Trophoblast cell (in vitro differentiated cells and primary cell): ENCODE measurements at places on chromosomes 13 and 19.

DNA sequence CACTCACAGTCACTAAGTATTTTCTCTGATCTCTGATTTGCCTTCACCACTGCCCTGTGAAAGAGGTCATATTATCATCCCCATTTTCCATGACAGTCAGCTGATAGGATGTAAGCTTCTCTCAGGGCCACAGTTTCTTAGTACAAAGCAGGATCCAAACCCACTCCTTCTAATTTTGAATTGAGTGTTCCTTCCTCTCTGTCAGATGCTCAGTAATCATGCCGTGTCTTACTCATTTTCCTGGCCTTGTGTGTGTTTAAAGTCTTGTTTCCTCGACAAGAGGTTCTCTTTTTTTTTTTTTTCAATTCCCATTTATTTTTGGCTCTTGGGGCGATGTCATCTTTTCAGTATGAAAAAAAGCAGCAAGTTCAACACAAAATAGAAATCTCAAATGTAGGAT is 72.3 kb downstream of the NAA16 start:
- no peaks in the 10 kb centered on the region for H3K4me1 ChIP-seq
- H3K27ac ChIP-seq, result no peak overlapping the region
- H3K36me3 ChIP-seq, result no peaks in the 10 kb centered on the region
- no peaks in the 10 kb centered on the region for H3K27me3 ChIP-seq
- no peak overlapping the region for H3K4me3 ChIP-seq
- DNase-seq, result no peak

DNA sequence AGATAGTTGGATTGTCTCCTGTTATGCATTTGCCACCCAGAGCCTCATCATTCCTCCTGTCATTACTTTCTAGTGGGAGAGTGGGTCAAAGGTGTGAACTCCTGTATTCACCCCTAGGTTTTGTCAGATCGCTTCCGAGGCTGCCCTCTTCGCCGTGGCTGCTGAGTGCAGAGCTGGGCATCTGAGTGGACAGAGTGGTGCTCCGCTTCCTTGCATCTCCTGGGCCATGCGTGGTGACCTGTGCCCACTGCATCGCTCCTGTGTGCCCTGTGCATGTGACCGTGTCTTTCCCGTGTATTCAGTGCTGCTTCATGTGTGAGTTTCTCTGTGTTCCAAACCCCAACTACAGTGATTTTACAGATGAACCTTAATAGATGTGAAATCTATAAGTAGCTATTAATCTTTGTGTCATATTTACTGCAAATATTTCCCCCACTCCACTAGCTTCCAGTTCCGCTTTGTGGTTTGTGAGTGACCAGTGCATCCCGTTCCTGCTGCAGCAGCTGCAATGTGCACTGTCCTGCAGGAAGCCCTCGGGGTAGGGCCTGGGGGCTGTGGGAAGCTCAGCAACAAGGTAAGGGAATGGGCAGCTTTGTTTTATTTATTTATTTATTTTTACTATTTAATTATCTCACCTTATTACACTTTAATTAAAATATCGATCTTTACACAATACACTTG is 53.1 kb downstream of the C13orf46 start:
- DNase-seq, result no peak
- H3K36me3 ChIP-seq, result no peaks in the 10 kb centered on the region
- H3K27me3 ChIP-seq, result no peaks in the 10 kb centered on the region
- H3K4me1 ChIP-seq, result no peaks in the 10 kb centered on the region
- H3K27ac ChIP-seq, result no peak overlapping the region
- H3K4me3 ChIP-seq, result no peak overlapping the region

GRCh38 chr13:41988244-41988643 is 27.3 kb upstream of the VWA8 start:
- H3K36me3 ChIP-seq, result no peaks in the 10 kb centered on the region
- H3K4me3 ChIP-seq, result no peak overlapping the region
- no peaks in the 10 kb centered on the region for H3K27me3 ChIP-seq

DNA sequence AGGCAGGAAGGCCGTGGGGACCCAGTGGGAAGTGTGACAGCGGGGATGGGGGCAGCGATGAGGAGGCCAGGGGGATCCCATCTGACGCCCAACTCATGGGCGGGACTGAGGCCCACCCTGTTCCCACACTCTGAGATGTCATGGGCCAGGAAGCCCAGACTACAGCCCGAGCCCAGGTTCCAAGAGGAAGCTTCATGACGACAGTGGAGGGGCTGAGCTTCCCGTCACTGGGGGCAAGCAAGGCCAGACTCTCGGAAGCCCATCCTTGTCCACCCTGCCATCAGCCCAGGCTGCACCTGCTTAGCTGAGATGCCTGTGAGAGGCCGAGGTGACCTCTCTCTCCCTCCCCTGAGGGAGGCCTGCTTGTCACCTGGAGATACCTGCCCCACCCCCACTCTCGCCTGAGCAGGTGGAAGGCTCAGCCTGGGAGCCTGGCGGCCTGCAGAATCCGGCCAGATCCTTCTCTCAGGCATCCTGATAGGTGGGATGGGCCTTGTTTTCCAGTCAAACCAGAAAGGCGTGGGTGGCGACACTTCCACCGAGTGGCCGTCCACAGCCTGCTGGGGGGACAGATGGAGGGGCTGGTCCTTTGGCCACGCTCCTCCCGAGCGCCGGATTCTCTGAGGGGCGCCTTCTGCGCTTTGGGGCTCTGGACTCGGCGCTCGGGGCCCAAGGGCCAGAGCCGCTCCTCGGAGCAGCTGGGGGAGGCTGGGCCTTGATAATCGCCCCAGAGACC is 4.8 kb downstream of the ZBTB7A start:
- H3K4me1 ChIP-seq, result peaks cover 47% of the 10 kb centered on the region
- H3K27ac ChIP-seq, result peak overlapping the region; percentile 82
- no peak overlapping the region for H3K4me3 ChIP-seq

DNA sequence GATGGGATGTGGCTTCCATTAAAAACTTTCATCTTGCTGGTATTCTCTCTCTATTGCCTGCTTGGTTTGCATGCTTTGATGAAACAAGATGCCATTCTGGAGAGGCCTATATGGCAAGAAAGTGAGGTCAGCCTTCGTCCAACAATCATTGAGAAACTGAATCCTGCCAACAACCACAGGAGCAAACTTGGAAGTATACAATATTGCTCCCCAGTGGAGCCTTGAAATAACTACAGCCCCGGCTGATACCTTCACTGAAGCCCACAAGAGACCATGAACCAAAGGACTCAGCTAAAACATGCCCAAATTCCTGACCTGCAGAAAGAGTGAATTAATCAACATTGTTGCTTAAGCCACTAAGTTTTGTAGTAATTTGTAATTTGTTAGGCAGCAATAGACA is 82.5 kb upstream of the FGF14 start:
- no peaks in the 10 kb centered on the region for H3K27me3 ChIP-seq
- no peak overlapping the region for H3K27ac ChIP-seq

- peaks cover 2% of the 10 kb centered on the region for H3K36me3 ChIP-seq
- no peak overlapping the region for H3K4me3 ChIP-seq
- H3K4me1 ChIP-seq, result peaks cover 20% of the 10 kb centered on the region
- H3K27ac ChIP-seq, result peak overlapping the region; percentile 54
- peak; percentile 48 for DNase-seq
These were observed 16.9 kb upstream of the AP1M2 start for GRCh38 chr19:10603873-10604459.

DNA sequence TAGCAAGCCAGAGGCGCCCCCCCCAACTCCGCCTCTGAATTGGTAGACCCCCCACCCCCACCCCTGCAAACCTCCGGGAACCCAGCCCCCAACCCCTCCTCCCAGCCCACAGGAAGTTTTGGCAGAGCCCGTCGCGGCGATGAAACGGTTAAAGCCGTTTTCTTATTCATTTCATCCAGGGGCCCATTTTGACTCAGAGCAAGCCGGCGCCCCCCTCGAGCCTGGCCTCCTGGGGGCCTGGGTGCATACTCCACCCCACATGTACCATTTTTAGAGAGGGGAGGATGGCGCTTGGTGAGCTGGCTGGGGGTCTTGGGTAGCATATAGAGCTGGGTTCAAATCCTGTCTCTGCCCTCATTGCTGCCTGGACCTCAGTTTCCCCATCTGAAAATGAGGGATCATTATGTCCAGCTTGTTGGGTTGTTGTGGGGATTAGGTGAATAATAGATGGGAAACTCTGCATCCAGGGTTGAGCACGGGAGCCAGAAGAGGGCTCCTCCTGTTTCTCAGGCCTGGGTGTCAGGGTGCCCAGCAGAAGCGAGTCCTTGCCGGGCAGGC is 7.9 kb upstream of the JUNB start:
- peak overlapping the region; percentile 96 for H3K27ac ChIP-seq
- no peaks in the 10 kb centered on the region for H3K36me3 ChIP-seq

DNA sequence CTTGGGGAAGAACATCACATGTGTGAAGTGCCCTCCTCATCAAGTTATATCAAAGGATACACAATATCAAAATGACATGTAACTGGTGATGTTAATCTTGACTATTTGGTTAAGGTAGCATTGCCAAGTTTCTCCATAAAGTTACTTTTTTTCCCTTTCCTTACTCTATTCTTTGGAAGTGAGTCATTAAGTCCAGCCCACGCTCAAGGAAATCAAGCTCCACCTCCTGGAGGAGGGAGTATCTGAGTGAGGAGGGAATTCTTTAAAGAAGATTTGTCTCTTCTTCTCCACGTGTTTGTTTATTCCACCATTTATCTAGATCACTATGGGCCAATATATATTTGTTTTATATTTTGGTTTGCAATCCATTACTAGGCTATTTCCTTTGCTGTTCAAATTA is 33.6 kb upstream of the FNDC3A start:
- H3K27ac ChIP-seq, result no peak overlapping the region
- peak; percentile 40 for DNase-seq
- H3K27me3 ChIP-seq, result no peaks in the 10 kb centered on the region
- no peak overlapping the region for H3K4me3 ChIP-seq
- no peaks in the 10 kb centered on the region for H3K36me3 ChIP-seq

GRCh38 chr19:37991176-37991835 is 84.3 kb downstream of the SIPA1L3 start:
- no peak overlapping the region for H3K4me3 ChIP-seq
- DNase-seq, result peak; percentile 35
- H3K27me3 ChIP-seq, result no peaks in the 10 kb centered on the region
- peaks cover 35% of the 10 kb centered on the region for H3K4me1 ChIP-seq

GRCh38 chr13:41387576-41387975 is 69.8 kb upstream of the RGCC start:
- H3K27ac ChIP-seq, result no peak overlapping the region
- no peak overlapping the region for H3K4me3 ChIP-seq
- H3K27me3 ChIP-seq, result no peaks in the 10 kb centered on the region
- no peaks in the 10 kb centered on the region for H3K36me3 ChIP-seq
- DNase-seq, result no peak

- no peak overlapping the region for H3K4me3 ChIP-seq
- H3K27ac ChIP-seq, result no peak overlapping the region
- no peaks in the 10 kb centered on the region for H3K36me3 ChIP-seq
- peaks cover 4% of the 10 kb centered on the region for H3K27me3 ChIP-seq
- no peak for DNase-seq
These were observed 17.3 kb downstream of the ANKRD24 start for GRCh38 chr19:4199699-4200293.

- H3K4me3 ChIP-seq, result peak overlapping the region; percentile 86
- no peak for DNase-seq
- H3K4me1 ChIP-seq, result peaks cover 4% of the 10 kb centered on the region
- no peaks in the 10 kb centered on the region for H3K27me3 ChIP-seq
These were observed 625 bp downstream of the ZNF709 start for GRCh38 chr19:12484011-12484370.

DNA sequence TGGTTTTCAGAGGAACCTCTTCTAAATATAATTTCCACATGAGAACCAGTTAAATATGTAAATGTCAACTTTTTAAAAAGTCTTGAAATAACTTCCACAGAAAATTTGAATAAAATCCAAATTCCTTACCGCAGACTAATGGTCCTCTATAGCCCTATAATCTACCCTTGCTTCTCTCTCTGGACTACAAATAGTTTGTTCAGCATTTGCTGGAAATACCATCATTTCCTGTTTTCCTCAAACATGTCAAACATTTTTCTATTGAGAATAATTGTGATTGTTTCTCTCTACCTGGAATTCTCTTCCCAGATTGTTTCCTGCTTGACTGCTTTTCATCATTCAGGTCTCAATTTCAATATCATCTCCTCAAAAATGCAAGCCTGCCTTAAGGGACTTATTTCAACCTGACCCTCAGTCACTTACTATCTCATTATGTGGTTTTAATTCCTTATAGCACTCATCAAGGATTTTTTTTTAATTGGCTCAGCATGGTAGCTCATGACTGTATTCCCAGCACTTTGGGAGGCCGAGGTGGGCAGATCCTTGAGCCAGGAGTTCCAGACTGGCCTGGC is 898.9 kb upstream of the MIR17HG start:
- H3K4me3 ChIP-seq, result no peak overlapping the region
- no peaks in the 10 kb centered on the region for H3K36me3 ChIP-seq
- H3K27ac ChIP-seq, result no peak overlapping the region

GRCh38 chr19:41928221-41928683 is at the start of gene ERFL:
Gene ERFL, minus strand, starts transcription at chr19:41928449. Its CDS starts 15,530 bp downstream, at chr19:41912919.
- no peak for DNase-seq
- H3K4me3 ChIP-seq, result peak within 1 kb of the TSS; percentile 56
- no peaks in the 10 kb centered on the region for H3K36me3 ChIP-seq
- H3K27me3 ChIP-seq, result peaks cover 82% of the 10 kb centered on the region

DNA sequence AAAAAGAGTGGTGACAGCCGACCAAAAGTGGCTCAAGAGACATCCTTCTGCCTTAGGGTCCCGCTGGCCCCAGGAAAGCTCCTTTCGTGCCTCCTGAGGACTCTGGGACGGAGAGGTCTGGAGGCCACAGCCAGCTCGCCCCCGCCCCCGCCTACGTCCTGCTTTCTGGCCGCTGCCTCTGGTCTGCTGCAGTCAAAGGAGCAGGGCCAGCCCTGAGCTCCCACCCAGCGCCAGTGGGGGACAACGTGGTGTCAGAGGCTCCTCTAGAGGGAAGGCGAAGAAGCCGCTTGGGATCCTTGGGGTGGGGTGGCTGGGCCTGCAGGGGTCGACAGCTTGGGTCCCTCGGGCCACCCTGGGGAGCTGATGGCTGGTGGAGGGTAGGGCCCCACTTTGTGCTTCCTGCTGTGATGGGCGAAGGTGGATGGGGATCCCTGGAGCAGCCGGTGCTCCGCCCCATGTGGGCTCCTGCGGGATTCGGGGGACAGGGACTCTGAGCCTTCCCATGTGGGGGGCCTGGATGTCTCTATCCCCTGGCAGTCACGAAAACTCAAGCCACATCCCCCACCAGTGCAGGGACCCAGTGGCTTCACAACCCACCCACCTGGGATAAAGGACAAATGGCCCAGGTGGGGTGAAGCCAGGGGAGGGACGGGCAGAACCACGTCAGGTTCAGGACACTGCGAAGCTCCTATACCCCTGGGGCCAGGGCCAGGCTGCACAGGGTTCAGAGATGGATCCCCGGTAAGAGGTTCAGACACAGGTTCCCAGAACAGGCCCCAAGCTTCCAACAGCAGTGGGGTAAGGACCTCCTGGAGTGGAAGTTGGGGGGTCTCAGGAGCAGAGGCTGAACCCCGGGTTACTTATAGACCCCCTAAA is 9.0 kb upstream of the DIRAS1 start:
- H3K36me3 ChIP-seq, result peaks cover 30% of the 10 kb centered on the region
- H3K27ac ChIP-seq, result no peak overlapping the region
- no peak overlapping the region for H3K4me3 ChIP-seq
- DNase-seq, result no peak
- H3K27me3 ChIP-seq, result no peaks in the 10 kb centered on the region
- H3K4me1 ChIP-seq, result peaks cover 9% of the 10 kb centered on the region
